ENCODE measurements at places on chromosomes 4 and X. TPM values are rescaled to one million over a fixed set of nuclear protein-coding genes. Genes with fewer than 3 reads are reported as not detected.

DNA sequence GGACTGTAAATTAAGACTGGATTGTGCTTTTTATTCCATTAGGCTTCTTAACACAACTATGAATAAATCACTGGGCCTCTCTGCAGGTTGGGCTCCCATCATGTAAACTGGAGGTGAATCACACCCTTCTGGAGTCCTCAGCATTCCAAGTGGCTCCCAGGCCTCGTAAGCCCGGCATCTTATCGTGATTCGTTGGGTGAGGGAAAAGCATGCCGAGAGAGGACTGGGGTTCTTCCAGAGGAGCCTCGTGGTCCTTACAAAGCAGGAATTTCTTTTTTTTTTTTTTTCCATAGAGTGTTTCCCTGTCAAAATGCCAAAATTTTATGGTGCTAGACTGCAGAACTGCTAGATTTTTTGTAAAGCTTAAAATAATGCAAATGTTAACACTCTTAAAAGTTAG lies 20.0 kb downstream of the CLDN22 start:
- no peak for DNase-seq

DNA sequence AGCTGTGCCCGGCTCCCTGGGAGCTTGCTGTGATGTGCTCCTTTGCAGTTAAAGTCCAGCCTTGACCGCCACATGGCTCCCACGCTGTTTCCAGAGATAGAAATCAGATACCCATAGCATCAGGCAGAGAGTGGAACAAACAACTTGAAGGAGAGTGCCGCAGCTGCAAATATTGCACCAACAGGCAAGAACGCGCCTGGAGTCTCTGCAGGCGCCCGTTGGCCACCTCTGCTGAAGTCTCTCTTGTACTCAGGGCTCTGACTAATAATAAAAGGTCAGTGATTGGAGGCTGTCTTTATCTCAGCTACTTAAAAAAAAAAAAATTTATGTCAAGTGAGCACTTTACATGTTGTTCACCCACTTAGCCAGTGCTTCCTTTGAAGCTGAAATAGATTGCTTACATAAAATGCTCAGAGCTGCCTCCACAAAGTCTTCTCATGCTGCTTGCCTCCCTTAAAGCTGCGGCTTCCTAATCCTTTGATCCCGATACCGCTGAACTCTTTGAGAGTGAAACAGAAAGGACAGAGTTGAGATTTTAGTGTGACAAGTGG lies 30.9 kb upstream of the TENM3 start:
- DNase-seq: peak; percentile 17

The SEPTIN6 gene
- total RNA-seq: 14.8 TPM

The FHDC1 gene
- 6.7 TPM for total RNA-seq

The H2AZ1 gene
- 351 TPM for total RNA-seq

All from stomach (tissue), 19 donors.